Dorsolateral prefrontal cortex (tissue), 122 donors: ENCODE measurements at places on chromosomes 5 and 9.

GRCh38 chr5:87190041-87190440 lies 77.6 kb upstream of the RASA1 start:
- DNase-seq, result no peak

DNA sequence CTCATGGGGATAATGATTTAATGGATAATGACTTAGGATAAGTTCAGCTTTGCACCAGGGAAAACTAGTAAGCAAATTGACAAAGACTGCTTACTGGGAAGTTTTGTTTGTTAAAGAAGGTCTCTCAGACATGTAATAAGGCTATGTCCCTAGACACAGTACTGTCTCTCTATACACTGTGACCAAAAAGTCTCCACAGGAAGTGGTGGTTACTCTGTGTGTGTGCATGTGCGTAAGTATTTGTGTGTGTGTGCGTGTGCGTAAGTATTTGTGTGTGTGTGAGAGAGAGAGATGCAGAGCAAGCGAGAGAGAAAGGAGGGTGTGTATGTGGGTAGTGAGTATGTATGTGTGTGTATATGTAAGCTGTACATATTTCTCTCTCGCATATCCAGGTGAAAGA lies 229.6 kb downstream of the GLIS3 start:
- no peak for DNase-seq

DNA sequence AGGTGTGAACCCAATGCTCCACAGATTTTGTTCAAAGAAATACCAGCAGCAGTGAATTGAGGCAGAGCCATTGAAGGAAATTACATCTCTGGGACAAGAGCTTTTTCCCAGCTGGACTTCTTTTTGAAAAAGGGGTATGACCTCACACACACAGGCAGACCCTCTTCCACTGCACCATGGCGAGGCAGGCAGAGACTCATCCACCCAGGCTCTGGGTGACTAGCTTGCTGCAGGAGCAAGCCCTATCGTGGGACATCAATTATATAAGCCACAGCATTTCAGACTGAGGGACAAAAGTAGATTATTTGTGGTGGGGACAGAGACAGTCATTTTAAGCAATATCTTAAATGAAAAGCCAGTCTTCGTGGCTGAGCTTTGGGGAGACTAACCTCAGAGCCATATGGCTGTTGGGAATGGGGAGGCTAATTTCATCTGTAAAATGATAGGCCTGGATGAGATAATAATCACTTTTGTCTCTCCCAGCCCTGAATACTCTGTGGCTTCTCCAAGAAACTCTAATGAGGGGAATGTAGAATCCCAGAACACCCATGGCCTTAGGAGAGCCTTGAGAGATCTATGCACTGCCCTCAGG lies 113.1 kb upstream of the TNC start:
- DNase-seq, result no peak

- DNase-seq, result no peak
Observed at GRCh38 chr5:127696683-127697082, 6.5 kb upstream of the CCDC192 start.

DNA sequence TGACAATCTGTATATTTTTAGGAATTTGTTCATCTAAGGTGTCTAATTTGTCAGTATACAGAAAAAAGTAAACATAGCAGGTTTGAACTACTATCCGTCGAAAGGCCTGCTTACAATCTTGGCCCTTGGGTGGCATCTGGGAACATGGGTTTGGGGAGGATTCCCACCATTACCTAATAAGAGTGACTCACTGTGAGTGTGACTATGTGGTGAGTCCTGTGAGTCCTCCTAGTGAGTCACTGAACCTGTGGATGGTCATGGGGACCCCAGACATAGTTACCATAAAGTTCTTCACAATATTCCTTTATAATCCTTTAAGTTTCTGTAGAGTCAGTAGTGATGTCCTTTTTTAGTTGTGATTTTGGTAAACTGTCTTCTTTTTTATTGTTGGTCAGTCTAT lies 37.0 kb downstream of the RNF130 start:
- no peak for DNase-seq

- DNase-seq, result no peak
Observed at GRCh38 chr9:71637926-71638325, 130.4 kb downstream of the CEMIP2 start.

- DNase-seq, result no peak
Observed at GRCh38 chr5:54882101-54882500, 103.3 kb downstream of the ESM1 start.

DNA sequence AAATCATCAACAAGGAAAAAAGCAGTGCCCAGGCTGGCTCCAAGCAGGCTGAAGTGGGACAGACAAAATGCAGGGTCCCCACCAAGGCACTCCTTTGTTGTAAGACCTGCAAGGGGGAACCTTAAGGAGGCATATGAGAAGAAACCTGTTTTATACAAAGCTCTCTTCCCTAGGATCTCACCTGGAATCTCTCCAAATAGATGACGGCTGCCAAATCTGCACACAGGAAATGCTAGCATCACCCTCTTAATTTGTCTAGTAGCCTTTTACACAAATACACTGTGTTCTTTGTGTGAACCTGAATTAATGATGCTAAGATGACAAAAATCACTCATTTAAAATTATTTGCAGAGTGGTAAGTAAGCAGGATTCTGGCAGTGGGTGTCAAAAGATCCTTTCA lies 280.2 kb downstream of the SPOCK1 start:
- DNase-seq, result no peak

GRCh38 chr5:1934056-1934394 lies 51.3 kb upstream of the IRX4 start:
- DNase-seq, result no peak
